ENCODE measurements at places on chromosomes 11 and 22.

DNA sequence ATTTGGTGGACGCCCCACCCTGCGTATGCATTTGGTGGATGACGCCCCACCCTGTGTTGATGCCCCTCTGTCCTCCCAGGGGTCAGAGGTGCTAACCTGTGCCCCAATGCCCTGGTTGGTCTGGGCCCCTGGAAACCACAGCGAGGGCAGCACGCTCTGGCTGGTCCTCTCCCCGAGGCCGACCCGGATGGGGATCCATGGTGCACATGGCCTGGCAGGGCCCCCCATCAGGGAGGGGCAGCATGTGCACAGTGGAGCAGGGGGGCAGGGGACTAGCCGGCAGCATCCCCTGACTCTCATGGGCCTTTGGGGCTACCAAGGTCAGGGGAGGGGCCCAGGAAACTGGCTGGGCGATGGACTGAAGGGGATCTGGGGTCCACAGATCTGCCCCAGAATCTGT lies 7.6 kb upstream of the MUC5AC start:
- H3K4me3 ChIP-seq = no peak overlapping the region
- DNase-seq = no peak
- H3K4me1 ChIP-seq = peaks cover 8% of the 10 kb centered on the region
- peaks cover 8% of the 10 kb centered on the region for H3K27me3 ChIP-seq
- H3K36me3 ChIP-seq = no peaks in the 10 kb centered on the region

- H3K27ac ChIP-seq = no peak overlapping the region
- no peaks in the 10 kb centered on the region for H3K4me1 ChIP-seq
- H3K36me3 ChIP-seq = peaks cover 33% of the 10 kb centered on the region
- H3K4me3 ChIP-seq = no peak overlapping the region
These were observed 9.5 kb downstream of the KCTD17 start for GRCh38 chr22:37060801-37061610.

DNA sequence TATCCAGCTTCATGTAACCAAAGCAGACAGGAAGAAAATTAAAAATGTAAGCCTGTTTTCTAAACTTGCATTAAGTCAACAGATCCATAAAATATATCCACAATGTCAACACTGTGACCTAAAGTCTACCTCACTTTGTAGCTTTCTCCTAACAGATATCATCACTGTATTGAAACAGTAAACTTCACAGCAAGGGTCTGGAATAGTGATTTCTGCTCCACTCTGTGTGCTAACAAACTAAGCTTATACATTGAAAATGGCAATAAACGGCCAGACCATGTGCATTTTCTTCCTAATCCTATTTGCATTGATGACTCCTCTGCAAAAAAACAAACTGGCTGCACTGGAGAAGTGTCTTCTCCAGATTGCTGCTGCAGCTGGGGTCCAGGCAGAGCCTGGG lies 26.8 kb downstream of the CADM1 start:
- H3K4me3 ChIP-seq = no peak overlapping the region
- no peaks in the 10 kb centered on the region for H3K36me3 ChIP-seq
- no peaks in the 10 kb centered on the region for H3K4me1 ChIP-seq
- H3K27ac ChIP-seq = no peak overlapping the region
- no peaks in the 10 kb centered on the region for H3K27me3 ChIP-seq

GRCh38 chr22:22446517-22446916 lies 62.0 kb downstream of the ZNF280B start:
- H3K27me3 ChIP-seq = no peaks in the 10 kb centered on the region
- peaks cover 21% of the 10 kb centered on the region for H3K4me1 ChIP-seq
- no peak overlapping the region for H3K27ac ChIP-seq
- no peak for DNase-seq

DNA sequence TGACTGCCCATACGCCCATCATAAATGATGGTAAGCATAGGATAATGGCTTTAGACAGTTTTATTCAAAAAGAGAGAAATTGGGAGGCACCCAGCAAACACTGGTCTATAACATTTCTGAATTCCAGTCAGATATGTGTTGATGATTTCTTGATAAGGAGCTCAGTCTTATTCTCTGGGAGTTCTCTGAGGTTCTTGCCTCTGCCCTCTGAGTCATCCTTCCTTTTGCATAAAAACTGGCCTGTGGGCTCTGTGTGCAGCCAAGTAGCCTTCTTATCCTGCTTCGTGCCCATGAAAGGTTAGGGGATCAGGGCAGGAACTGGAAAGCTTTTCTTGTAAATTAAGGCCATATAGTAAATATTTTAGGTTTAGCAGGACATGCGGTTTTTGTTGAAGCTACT lies 48.9 kb downstream of the FAR1 start:
- no peak overlapping the region for H3K27ac ChIP-seq
- no peaks in the 10 kb centered on the region for H3K27me3 ChIP-seq
- H3K4me3 ChIP-seq = no peak overlapping the region
- no peak for DNase-seq
- no peaks in the 10 kb centered on the region for H3K4me1 ChIP-seq

- no peaks in the 10 kb centered on the region for H3K27me3 ChIP-seq
- no peak overlapping the region for H3K4me3 ChIP-seq
- no peaks in the 10 kb centered on the region for H3K36me3 ChIP-seq
- no peak for DNase-seq
- H3K27ac ChIP-seq = no peak overlapping the region
These were observed 130.5 kb upstream of the ANO3 start for GRCh38 chr11:26201411-26201810.

DNA sequence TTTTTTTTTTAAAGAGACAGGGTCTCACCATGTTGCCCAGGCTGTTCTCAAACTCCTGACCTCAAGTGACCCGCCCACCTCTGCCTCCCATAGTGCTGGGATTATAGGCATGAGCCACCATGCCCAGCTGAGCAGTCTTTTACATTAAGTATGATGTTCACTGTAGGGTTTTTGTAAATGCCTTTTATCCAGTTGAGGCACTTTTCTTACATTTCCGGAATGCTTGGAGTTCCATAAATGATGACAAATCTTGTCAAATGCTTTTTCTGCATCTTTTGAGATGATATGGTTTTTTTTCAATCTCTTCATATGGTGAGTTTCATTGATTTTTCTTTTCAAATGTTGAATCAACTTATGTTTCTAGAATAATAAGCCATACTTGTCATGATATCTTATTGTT lies 29.4 kb upstream of the CTTN start:
- H3K4me1 ChIP-seq = peaks cover 10% of the 10 kb centered on the region
- H3K36me3 ChIP-seq = peaks cover 21% of the 10 kb centered on the region
- H3K4me3 ChIP-seq = no peak overlapping the region
- H3K27me3 ChIP-seq = no peaks in the 10 kb centered on the region
- no peak for DNase-seq

- DNase-seq = no peak
- no peaks in the 10 kb centered on the region for H3K27me3 ChIP-seq
- no peak overlapping the region for H3K4me3 ChIP-seq
- H3K36me3 ChIP-seq = no peaks in the 10 kb centered on the region
- no peaks in the 10 kb centered on the region for H3K4me1 ChIP-seq
- H3K27ac ChIP-seq = no peak overlapping the region
These were observed 498.7 kb downstream of the METTL15 start for GRCh38 chr11:28606930-28607329.

GRCh38 chr11:66473167-66473566 lies 6.5 kb downstream of the PELI3 start:
- no peaks in the 10 kb centered on the region for H3K36me3 ChIP-seq
- peaks cover under 1% of the 10 kb centered on the region for H3K4me1 ChIP-seq
- DNase-seq = no peak
- H3K27me3 ChIP-seq = no peaks in the 10 kb centered on the region
- H3K27ac ChIP-seq = no peak overlapping the region
- no peak overlapping the region for H3K4me3 ChIP-seq

DNA sequence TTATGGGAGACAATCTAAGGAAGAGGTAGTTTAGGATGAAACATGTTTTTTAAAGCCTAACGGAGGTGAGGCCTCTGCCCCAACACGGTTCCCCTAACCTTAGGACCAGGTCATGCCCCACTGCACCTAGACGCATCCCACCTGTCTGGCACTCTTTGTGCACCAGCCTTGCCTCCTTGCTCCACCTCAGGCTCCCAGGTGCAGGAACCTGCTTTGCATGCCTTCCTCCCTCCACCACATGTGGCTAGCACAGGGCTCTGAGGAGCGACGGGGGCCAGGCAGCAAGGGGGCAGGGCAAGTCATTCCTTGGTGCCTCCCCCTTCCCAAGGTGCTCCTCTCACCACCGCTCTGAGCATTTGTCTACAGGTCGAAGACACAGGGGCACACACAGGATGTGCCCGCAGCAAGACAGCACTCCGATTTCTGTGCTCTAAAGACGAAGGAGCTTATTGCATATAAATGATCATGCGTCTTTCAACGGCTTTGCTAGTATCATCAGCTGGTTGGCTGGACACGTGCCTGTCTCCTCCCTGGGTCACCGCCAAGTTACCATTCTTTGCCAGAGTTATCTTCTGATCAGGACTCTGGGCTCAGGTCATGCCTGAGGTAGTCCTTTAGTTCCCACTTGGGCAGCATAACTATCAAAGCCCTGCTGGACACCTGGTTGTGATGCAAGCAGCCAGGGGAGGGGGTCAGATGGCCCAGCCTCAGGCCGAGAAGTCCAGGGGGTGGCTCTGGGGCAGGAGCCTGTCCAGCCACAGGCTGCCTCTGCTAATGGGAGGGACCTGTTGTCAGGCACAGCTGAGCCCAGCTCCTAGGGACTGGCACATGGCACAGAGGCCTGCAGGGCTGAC lies 172.0 kb upstream of the NTM start:
- no peaks in the 10 kb centered on the region for H3K27me3 ChIP-seq
- no peak overlapping the region for H3K4me3 ChIP-seq
- H3K27ac ChIP-seq = no peak overlapping the region

Data from B cell (primary cell).